Caco-2 (cell line): ENCODE measurements at places on chromosomes 6 and 20. TPM values are rescaled to one million over a fixed set of nuclear protein-coding genes. Genes with fewer than 3 reads are reported as not detected.

TCFL5 gene
- total RNA-seq: 14.6 and 15.1 TPM in 2 replicates

RAB22A gene
- 24.1 and 25.7 TPM in 2 replicates for total RNA-seq

ASIP gene
- total RNA-seq: not detected in 2 replicates

DNA sequence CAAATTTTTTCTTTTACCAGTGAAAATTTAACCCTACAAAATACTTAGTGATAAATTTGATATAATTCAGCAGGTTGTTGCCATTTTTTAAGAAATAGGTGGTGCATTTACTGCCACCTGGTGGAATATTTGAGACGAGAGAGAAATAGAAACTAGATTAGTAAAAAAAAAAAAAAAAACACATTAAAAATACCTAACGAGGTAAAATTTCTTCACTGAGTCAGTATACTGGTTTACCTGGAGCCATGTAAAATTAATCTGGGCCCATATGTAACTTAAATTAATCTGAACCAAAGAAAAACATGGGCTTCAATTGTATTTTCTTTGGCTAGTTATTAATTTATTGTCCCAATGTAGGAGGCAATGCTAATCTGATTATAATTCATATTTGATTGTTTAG is 520.8 kb downstream of the EPM2A start:
- H3K27me3 ChIP-seq: no peaks in the 10 kb centered on the region
- no peak overlapping the region for H3K27ac ChIP-seq
- no peaks in the 10 kb centered on the region for H3K36me3 ChIP-seq
- H3K4me1 ChIP-seq: no peaks in the 10 kb centered on the region
- no peak overlapping the region for H3K4me3 ChIP-seq

- H3K36me3 ChIP-seq: no peaks in the 10 kb centered on the region
- H3K27me3 ChIP-seq: no peaks in the 10 kb centered on the region
- H3K4me1 ChIP-seq: peaks cover 1% of the 10 kb centered on the region
- H3K27ac ChIP-seq: no peak overlapping the region
- H3K4me3 ChIP-seq: no peak overlapping the region
Measured at GRCh38 chr6:44481056-44481455, 93.5 kb downstream of the CDC5L start.

GRCh38 chr20:45890077-45890984 is 677 bp downstream of the NEURL2 start:
- peak overlapping the region; percentile 94 for H3K4me3 ChIP-seq
- H3K4me1 ChIP-seq: peaks cover 8% of the 10 kb centered on the region
- no peaks in the 10 kb centered on the region for H3K27me3 ChIP-seq
- H3K27ac ChIP-seq: peak overlapping the region; percentile 95
- peaks cover 8% of the 10 kb centered on the region for H3K36me3 ChIP-seq

TSPYL1 gene
- total RNA-seq: 55.0 and 57.3 TPM in 2 replicates

- no peak overlapping the region for H3K27ac ChIP-seq
- H3K4me1 ChIP-seq: 0 out of 2 replicates have a peak, but pooled peaks cover 5% of the 10 kb centered on the region
- H3K4me3 ChIP-seq: no peak overlapping the region
- H3K27me3 ChIP-seq: no peaks in the 10 kb centered on the region
- no peaks in the 10 kb centered on the region for H3K36me3 ChIP-seq
Measured at GRCh38 chr20:10769700-10770099, 95.9 kb upstream of the JAG1 start.

DNA sequence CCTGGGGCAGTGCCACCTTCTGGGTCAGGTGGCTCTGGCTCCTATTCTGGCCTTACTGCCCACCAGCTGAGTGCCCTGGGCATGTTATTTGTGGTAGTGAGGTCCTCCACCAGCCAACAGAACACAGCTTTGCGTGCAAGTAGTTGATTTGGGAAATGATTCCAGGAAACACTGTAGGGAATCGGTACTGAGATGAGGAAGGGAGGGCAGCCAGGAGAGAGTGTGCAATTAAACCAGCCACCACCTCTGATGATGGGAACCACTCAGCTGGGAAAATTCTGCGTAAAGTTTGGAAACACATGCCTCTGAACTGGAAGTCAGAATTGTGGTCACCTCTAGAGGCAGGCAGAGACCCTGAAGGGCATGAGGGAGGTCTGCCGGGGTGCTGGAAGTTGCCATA is 459 bp downstream of the LBP start:
- H3K4me3 ChIP-seq: no peak overlapping the region
- no peaks in the 10 kb centered on the region for H3K27me3 ChIP-seq
- H3K36me3 ChIP-seq: no peaks in the 10 kb centered on the region
- H3K27ac ChIP-seq: no peak overlapping the region
- DNase-seq: no peak

GRCh38 chr20:3248167-3248992 is 9.4 kb upstream of the SLC4A11 start:
- no peak overlapping the region for H3K27ac ChIP-seq
- DNase-seq: no peak
- H3K36me3 ChIP-seq: no peaks in the 10 kb centered on the region

- H3K4me3 ChIP-seq: no peak overlapping the region
- no peaks in the 10 kb centered on the region for H3K36me3 ChIP-seq
- DNase-seq: no peak
Measured at GRCh38 chr6:167047554-167047953, 48.4 kb downstream of the CEP43 start.

DNA sequence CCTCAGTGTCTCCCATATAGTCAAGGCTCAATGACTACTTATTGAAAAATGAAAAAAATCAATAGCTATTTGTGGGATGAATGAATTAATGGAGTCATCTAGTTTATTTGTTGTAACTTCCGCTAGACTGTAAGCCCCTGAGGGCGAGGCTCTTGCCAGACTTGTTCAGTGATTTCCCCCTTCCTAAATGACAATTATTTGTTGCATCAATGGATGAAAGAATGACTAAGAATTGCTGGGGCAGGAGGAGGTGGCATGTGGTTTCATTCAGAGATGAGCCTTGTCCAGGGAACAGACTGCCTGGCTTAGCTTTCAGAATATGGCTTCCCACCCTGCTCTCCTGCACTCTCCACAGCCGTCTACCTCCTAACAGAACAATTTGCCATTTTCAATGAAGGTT is 1.1 kb upstream of the PRELID3B start:
- no peak overlapping the region for H3K27ac ChIP-seq
- peaks cover 57% of the 10 kb centered on the region for H3K4me1 ChIP-seq
- DNase-seq: no peak
- H3K27me3 ChIP-seq: no peaks in the 10 kb centered on the region
- no peaks in the 10 kb centered on the region for H3K36me3 ChIP-seq

GRCh38 chr6:149586149-149586548 is 20.0 kb downstream of the GINM1 start:
- no peak for DNase-seq
- H3K4me1 ChIP-seq: no peaks in the 10 kb centered on the region
- no peaks in the 10 kb centered on the region; the same call in 1 of the 2 replicates for H3K36me3 ChIP-seq
- no peaks in the 10 kb centered on the region for H3K27me3 ChIP-seq

GRCh38 chr6:136959471-136959891 is 37.4 kb downstream of the SLC35D3 start:
- peak; percentile 89 for DNase-seq
- no peaks in the 10 kb centered on the region for H3K36me3 ChIP-seq
- no peaks in the 10 kb centered on the region for H3K27me3 ChIP-seq

CLDN20 gene
- not detected in 2 replicates for total RNA-seq

- H3K4me1 ChIP-seq: no peaks in the 10 kb centered on the region
- no peaks in the 10 kb centered on the region for H3K27me3 ChIP-seq
- H3K36me3 ChIP-seq: no peaks in the 10 kb centered on the region
- DNase-seq: no peak
- H3K27ac ChIP-seq: no peak overlapping the region
- H3K4me3 ChIP-seq: no peak overlapping the region
Measured at GRCh38 chr6:146305092-146305491, 238.5 kb upstream of the RAB32 start.

- H3K36me3 ChIP-seq: peaks cover 4% of the 10 kb centered on the region; the same call in 1 of the 2 replicates
- no peak for DNase-seq
- no peaks in the 10 kb centered on the region for H3K27me3 ChIP-seq
Measured at GRCh38 chr6:41079080-41079479, 6.3 kb downstream of the NFYA start.

GRCh38 chr20:13382786-13383185 is 161.7 kb downstream of the ISM1 start:
- DNase-seq: no peak
- H3K36me3 ChIP-seq: peaks cover 2% of the 10 kb centered on the region; the same call in 1 of the 2 replicates
- no peak overlapping the region for H3K4me3 ChIP-seq
- H3K27me3 ChIP-seq: no peaks in the 10 kb centered on the region
- H3K27ac ChIP-seq: no peak overlapping the region

DNA sequence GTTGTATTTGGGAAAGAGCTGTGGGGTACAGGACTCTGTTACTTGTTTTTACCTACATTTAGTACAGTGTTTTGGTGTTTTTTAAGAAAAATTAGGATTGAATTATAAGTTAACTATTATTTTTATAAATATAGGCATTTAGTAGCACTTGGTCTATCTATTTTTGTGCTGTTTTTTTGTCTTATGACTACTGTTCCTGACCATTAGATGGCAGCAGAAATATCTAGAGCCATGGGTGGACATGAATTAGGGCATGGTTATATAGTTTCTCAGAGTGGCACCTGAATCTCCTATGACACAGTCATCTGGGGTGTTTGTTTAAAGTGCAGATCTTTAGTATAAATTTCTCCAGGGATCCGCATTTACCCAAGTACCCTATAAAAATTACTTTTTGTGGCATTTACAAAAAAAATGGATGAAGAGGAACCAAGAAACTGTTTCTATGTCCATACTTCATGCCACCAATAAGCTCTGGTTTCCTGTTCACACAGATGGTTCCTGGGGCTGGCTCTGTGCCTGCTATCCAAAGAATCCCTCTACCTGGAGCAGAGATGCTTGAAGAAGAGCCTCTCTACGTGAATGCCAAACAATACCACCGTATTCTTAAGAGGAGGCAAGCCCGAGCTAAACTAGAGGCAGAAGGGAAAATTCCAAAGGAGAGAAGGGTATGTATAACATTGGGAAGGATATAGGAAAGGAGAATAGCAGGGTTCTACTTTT is 19.8 kb downstream of the NFYA start:
- H3K4me3 ChIP-seq: no peak overlapping the region
- no peaks in the 10 kb centered on the region for H3K4me1 ChIP-seq
- no peaks in the 10 kb centered on the region for H3K27me3 ChIP-seq

SLC17A1 gene
- not detected in 2 replicates for total RNA-seq

DNA sequence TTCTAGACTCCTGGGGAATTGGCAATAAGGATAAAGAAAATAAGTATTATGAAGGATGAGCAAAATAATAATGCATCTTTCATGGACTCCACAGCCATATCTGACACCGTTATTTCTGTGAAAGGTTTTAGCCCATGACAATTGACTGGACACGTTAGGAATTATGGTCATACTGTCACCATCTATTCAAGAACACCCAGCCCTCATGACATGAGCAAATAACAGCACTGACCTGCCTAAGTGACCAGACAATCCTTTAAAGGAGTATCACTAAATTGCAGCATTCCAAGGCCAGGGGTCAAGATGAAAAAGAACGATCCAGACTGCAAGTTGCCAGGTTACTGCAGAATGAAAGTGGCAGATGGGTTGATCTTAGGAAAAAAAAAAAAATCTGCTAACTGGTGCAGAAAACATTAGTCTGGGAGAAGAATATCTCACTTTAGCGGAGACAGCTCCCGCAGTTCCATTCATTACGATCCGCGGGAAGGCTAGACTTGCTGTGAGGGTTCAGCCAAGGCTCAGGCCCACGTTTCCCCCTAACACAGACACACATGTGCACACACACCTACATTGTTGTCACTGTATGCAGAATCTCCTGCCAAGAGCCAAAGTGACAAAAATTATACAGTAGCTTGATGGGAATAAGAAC is 237.7 kb upstream of the AGPAT4 start:
- no peaks in the 10 kb centered on the region for H3K27me3 ChIP-seq
- H3K4me1 ChIP-seq: no peaks in the 10 kb centered on the region
- H3K36me3 ChIP-seq: no peaks in the 10 kb centered on the region
- no peak overlapping the region for H3K27ac ChIP-seq

DNA sequence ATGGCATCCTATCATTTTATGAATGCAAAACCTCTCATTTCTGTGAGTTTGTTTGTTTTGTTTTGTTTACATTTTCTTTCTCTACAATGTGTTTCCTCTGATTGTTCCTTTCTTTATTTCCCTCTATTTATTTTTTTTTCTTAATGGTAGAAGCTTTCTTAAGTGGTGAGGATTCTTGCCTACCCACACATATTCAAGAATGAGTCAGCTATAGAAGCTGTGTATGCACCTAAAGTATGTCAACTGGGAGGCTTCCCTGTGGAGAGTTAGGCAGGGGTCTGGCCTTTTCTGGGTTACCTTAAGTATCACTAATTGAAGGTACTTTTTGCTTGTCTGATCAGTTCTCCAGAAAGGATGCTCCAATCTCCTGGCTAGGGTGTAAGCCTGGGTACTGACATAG is 354.0 kb downstream of the ESR1 start:
- H3K36me3 ChIP-seq: no peaks in the 10 kb centered on the region
- DNase-seq: no peak
- no peak overlapping the region for H3K4me3 ChIP-seq
- H3K27me3 ChIP-seq: no peaks in the 10 kb centered on the region
- no peaks in the 10 kb centered on the region for H3K4me1 ChIP-seq
- no peak overlapping the region for H3K27ac ChIP-seq

DNA sequence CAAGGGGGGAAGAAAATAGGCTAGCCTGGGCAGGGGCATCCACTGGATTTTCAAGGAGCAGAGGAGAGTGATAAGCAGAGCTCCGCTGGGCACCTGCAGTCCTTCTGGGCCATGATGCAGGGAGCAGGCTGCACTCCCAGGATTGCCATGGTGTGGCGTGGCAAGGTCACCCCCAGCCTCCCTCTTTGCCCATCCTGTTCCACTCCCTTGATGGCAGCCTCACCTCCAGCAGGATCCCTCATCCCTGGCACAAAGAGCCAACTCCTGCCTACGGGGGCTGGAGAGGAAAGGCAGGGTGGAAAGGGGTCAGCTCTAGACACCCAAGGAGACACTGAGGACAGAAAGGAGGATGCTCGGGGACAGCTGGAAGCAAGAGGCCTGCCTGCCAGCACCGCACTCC is 22.4 kb upstream of the MYMX start:
- no peaks in the 10 kb centered on the region for H3K36me3 ChIP-seq
- no peak for DNase-seq
- no peaks in the 10 kb centered on the region for H3K27me3 ChIP-seq
- H3K4me3 ChIP-seq: no peak overlapping the region
- no peaks in the 10 kb centered on the region for H3K4me1 ChIP-seq

ECT2L gene
- not detected in 2 replicates for total RNA-seq

DNA sequence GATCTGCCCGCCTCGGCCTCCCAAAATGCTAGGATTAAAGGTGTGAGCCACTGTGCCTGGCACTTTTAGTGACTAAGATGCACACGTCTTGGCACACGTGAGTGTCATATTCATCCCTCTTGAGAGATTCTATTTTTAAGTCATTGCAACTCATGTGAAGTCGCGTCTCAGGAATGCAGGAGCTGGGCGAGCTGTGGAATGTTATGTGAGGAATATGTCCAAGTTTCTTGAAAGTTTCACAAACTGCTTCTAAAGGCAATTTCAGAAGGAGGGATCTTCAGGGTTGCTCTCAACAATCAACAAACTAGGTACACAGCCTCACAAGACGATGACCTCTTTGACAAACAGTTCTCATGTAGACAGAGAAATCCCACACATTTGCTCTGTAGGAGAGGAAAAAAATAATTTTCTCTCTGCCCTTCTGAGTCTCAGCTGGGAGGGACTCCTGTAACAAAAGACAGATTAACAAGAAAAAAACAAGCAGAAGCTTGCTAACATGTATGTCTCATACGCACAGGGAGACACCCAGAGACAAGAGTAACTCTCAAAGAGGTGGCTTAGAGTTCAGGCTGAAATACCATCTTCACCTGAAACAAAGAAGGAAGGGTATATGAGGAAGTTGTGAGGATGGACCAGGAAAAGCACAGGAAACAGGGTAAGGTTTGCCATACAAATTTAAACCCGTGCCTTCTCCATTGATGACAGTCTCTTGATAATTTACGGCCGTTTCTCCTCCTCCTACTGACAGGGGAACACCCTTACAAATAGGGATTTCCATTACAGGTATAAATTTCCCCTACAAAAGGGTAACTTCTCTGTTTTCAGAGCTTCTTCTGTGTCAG is 45.3 kb upstream of the FAM50B start:
- no peak overlapping the region for H3K4me3 ChIP-seq
- H3K27me3 ChIP-seq: no peaks in the 10 kb centered on the region

PDYN gene
- not detected in 2 replicates for total RNA-seq

MDFI gene
- 0.51 TPM in 1 of 2 replicates, not detected in the other for total RNA-seq
